ENCODE measurements at places on chromosomes 11 and 22.

- no peak for DNase-seq
Measured at GRCh38 chr11:87430821-87431220, 393.1 kb downstream of the TMEM135 start.

DNA sequence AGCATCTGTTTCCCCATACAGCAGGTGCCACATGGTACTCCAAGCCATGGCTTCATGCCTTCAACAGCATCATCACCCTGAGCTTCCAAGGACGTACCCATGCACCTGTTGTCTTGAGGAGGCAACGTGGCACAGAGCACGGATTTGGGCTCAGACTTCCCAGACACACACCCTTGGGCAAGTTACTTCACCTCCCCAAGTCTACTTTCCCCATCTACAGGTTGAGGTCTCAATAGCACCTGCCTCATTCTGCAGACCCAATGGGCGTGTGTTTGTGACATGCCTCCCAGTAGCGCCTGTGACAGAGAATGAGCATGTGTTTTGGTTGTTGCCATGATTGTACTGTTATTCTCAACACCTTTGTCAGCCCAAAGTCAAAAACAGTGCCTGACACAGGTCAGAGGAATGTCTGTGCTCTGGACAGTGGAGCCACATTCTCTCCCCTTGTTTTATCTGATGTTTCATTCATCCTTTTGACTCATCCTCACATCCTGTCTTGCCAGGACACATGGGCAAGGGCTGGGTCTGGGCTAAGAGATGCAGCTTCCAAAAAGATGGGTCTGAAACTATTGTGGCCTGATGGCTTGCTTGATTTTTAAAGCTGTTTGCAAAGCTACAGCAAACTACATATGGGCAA is 53.4 kb upstream of the CCND1 start:
- DNase-seq, result no peak

DNA sequence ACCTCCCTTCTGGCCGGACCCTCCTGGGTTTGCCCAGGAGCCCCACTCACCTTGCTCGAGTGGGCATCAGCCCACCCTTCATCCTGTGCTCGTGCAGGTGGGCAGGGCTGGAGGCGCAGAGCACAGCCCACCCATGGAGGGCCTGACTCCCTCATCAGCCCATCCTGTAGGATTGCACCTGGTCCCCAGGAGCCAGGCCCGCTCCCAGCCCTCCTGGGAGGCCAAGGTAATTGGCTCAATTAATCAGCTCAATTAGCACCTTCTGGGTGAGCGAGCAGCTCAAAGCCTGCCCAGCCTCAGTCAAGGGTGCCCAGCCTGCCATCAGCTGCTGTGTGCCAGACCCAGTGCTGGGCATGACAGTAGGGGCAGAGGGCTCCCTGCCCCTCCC is 58.1 kb upstream of the NECTIN1 start:
- DNase-seq, result no peak

- no peak for DNase-seq
Measured at GRCh38 chr11:74196781-74197486, 25.8 kb downstream of the PPME1 start.

GRCh38 chr11:70661761-70662501 is 263.6 kb downstream of the CTTN start:
- no peak for DNase-seq

- peak; percentile 20 for DNase-seq
Measured at GRCh38 chr11:9264316-9265210, 587 bp downstream of the DENND5A start.

- no peak for DNase-seq
Measured at GRCh38 chr11:79762279-79762921, 321.6 kb upstream of the TENM4 start.

DNA sequence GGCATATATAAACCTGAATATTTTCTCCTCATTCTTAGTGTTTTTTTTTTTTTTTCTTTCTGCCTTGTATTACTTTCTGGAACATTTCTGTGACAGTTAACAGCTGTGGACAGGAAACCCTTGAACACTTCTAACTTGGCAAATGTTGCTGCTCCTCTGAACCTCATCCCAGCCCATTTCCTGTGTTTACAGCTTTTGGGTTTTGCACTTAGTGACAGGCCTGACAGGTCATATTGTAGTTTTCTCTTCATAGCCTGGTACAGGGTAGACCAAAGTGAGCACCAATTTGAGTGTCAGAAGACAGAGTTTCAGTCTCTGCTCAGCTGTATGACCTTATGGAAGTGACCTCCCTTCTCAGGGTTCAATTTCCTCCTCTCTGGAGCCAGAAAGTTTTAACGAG is 91.6 kb downstream of the STIM1 start:
- peak; percentile 42 for DNase-seq

GRCh38 chr11:8905528-8906165 is 5.3 kb upstream of the AKIP1 start:
- DNase-seq, result no peak

GRCh38 chr11:67275606-67276409 is 9.5 kb downstream of the GRK2 start:
- no peak for DNase-seq

GRCh38 chr22:50674606-50675552 is 2.3 kb downstream of the SHANK3 start:
- no peak for DNase-seq

DNA sequence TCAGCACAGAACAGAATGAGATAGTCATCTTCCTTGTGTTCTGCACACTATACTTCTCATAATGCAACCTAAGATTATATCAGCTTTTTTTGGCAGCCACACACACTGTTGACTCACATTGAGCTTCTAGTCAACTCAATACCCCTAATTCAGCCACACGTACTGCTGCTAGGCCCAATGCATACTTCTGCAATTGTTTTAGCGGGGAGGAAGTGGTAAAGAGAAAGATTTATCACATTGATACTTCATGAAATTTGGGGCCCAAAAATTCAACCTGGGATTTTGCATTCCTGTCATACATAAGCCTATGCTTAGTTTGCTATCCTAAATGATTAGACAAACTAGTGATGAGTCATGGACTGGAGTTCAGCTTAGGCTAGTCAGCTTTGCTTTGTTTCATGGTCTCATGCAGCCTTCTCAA is 8.6 kb upstream of the UPB1 start:
- DNase-seq, result no peak

DNA sequence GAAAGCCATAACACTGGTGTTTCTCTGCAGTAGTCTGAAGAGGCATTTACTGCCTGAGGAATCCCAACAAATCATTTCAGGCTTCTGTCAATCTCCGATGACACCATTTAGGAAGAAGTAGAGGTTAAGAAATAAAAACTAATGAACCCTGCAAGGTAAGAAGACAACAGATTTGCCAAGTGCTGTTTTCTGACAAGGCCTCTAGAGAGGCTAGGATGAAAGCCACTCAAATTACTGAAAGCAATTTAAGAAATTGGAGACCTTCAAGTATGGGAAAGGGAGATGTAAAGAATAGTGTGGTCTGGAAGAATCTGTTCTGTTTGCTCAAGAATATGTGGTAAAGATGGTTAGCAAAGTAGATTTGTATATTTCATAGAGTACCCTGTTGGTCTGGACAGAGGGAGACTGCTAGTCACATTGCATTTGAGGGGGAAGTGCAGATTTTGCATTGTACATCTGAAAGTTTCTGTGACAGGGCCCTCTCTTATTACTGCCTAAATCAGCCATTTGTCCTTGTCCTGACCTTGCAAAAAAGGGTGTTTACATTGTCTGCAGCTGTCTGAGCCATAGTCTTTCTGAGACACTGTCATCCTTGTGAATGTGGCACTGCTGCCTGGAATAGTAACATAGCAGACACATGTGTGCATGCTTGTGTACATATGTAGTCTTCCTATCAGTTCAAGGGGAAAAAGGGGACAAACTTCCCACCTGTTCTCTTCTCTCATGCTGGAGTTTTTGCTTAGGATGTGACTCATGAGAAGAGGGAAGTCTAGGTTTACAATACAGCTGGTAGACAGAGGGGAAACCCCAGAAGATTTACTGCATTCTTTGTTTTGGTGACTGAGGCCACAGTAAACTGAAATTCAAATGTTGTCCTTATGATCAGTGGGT is 640.2 kb upstream of the KIRREL3 start:
- no peak for DNase-seq

DNA sequence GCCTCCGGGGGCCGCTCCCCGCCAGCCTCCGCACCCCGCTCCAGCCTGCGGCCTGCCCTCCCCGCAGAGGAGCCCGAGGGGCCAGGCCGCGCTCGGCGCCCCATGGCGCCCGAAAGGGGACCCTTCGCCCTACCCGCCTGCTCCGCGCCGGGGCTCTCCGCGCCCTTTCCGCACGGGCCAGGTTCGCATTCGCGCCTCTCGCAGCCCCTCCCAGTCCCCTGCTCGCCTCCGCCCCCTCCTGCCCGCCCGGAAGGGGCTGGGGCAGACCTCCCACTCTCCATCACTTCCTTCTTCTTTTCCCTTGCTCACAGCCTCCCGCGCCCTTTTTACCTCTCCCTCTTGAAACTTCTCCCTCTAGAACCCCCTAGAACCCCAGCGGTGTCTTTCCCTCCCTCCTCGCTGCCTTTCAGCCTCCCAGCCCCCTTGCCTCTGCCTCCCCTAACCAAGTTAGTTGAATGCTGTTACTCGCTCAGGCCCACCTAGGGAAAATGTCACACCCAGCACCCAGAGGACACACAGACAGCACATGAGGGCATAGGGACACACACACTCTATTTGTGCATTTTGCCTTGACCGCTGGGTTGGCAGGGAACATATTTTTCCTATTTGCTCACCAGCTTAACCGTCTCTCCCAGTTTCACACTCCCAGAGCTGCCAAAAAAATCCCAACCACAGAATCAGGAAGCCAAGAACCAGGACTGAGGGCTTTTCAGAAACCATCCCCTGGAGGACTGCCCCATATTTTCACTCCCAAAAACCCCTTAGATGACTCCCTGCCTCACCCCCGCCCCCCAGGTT is at the start of gene SLC43A3:
SLC43A3 (minus strand) TSS at position 193 of the 798 bp plus-strand sequence. CDS start 949 bp downstream, outside the sequence.
- peak; percentile 44 for DNase-seq
